ENCODE measurements at places on chromosomes 11 and 22.

DNA sequence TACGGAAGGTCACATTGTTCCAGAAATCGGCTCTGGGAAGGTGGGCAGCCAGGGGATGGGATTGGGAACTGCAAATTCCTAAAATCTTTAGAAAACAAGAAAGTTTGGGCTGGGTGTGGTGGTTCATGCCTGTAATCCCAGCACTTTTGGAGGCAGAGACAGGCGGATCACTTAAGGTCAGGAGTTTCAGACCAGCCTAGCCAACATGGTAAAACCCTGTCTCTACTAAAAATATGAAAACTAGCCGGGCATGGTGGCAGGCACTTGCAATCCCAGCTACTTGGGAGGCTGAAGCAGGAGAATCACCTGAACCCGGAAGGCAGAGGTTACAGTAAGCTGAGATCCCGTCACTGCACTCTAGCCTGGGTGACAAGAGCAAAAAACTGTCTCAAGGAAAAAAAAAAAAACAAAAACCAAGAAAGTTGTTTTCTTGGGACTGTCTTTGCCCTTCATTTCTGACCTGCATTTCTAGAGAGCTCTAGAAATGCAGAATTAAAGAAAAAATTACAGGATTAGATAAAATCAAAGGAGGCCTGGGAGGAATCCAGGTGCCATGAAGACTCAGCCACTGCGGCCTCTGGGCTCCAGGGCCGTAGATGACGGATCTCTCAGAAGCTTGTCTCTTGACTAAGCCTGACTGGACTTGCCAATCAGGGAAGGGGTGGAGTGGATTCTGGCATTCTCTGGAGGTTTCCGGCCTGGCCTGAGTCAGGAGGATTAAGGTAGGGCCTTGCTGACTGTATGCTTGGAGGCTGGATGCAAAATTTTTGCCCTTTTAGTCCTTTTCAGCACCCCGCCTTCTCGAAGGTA is 5.3 kb upstream of the MALAT1 start:
- no peak for DNase-seq

DNA sequence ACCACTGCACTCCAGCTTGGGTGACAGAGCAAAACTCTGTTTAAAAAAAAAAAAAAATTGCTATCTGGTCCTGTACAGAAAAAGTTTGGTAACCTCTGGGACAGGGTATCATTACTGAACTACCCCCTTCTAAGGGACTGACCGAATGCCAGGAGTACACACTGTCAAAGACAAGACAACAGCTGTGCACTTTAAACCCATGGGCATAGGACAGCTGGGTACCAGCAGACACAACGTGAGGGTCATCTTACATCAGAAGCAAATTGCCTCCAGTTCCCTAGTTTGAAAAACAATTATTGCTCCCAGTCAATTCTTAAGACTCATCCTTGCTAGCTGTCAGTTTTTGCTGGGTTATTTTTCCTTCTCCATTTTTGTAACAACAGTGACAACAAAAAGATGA is 17.8 kb downstream of the CD59 start:
- no peak for DNase-seq

GRCh38 chr22:38230916-38231315 is 29.1 kb downstream of the MAFF start:
- no peak for DNase-seq

- DNase-seq: no peak
Observed at GRCh38 chr22:22960307-22960706, 72.7 kb downstream of the IGLL5 start.

DNA sequence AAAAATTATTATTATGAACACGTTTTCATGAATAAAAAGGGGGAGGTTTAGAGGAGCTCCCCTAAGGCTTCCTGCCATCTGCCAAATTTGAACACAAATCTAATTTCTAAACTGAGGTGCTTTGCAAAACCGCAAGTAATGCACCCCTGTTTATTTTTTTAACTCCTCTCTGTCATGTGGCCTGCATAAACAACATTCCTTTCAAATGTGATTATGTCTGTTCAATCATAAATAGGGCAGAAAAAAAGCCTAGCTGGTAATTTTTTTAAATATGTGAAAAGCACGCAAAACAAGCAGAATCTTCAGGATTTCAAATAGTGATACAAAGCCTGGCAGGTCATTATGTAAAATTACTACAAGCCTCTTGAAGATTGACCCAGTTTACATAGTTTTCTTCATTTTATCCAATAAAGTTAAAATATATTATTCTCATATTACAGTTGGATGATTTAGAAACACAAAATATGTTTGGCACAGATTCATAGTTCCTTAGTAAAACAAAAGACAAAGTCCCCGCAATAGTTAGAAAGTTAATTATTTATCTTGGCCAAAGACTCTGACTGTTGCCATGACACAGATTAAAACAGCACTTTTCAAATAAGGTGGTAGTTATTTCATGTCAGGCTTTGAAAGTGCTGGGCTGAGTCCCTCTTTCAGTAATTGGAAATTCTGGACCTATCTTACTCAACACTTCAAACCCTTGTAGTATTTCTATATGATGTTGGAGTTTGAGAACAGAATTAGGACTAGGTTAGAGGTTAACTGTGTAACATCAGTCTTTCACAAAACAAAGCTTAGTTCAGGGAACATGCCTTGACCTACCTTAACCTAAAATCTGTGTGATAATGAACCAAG is 200.3 kb upstream of the MPPED2 start:
- no peak for DNase-seq

GRCh38 chr11:65766535-65766934 is 14.2 kb downstream of the AP5B1 start:
- DNase-seq: no peak

- DNase-seq: no peak
Observed at GRCh38 chr11:49505231-49505630, 296.8 kb upstream of the FOLH1 start.

DNA sequence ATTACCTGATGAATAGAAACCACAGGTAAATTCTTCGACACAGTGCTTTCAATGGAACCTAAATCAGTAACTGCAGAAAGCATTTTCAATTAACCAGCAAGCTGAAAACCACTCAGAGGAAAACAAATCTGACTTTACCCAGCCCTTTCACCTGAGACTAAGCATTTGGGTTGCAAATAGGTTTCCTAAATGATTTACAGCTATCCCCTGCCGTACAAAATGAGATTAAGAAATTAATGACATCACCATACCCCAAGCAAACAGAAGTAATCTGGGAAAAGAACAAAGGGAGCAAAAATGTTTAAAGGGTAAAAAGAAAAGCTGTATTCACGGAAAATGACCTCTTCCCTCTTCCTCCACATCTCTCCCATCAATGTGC is 584 bp downstream of the NOX4 start:
- DNase-seq: no peak

DNA sequence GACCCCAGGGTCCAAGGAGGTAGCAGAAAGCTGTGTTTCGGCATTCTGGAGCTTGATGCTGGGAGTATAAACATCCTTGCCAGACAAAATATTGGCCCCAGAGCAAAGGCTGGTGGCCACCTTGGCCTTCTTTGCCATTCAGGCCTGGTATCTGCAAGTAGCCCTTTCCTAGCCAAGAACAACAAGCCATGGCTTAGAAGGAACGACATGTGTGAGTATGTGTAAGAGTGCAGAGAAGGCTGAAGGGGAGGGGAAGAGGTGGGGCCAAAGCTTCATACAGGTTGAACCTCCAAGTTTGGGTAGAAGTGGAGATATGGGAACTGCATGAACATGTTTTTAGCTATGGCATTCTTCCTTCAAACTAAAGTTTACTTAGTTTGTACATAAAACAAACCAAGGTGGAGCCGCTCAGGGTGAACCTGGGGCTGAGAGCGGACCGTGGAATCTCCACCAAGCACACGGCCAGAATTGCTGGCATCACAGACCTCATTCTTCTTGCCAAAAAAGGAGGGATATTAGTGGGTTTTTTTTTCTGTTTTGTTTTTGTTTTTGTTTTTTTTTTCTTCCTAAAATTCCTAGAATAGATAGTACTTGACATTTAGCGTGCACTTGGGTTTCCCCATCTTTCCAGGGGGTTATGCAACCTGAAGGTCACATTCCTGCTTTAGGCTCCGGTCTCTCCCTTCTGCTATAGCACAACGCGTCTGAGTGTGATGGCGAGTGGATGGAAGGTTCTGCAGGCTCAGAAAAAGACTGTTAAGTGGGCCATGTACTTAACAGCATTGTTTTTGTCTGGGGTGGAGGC is 70.9 kb downstream of the ADAMTS15 start:
- no peak for DNase-seq

GRCh38 chr11:83680321-83680720 is 394.2 kb upstream of the CCDC90B start:
- DNase-seq: no peak

- no peak for DNase-seq
Observed at GRCh38 chr11:36741515-36741914, 143.5 kb upstream of the RAG2 start.

DNA sequence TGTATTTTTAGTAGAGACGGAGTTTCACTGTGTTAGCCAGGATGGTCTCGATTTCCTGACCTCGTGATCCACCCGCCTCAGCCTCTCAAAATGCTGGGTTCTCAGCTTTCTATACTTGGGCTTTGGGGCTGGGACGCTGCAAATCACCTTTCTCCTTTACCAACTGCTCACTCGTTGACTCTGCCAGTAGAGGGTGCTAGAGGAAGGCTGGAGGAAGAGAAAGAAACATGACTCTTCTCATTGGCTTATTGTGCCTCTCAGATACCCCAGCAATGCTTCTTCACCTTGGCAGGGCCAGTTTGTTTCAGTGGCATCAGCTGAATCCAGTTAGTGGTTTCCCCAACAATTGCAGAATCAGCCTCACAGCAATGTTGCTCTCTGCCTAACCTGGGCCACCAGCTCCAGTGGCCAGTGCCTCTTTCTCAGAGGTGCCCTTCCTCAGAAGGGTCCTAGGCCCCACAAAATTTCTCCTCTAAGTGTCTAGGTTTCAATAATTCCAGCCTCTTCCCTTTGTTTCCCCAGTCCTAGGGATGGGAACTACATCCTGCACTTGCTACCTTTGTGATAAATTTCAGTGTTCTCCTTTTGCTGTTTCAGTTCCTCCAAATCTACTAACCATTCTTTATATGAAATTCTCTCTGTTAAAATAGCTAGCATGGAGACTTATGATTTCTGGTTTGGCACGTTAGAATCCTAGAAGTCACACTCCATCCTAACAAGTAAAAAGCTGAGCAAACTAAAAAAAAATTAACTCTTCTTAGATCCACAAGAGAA is 71.5 kb upstream of the VSTM5 start:
- DNase-seq: peak; percentile 67

- DNase-seq: peak; percentile 54
Observed at GRCh38 chr22:49903322-49904039, 14.8 kb downstream of the ALG12 start.

- no peak for DNase-seq
Observed at GRCh38 chr11:131027491-131027890, 111.2 kb upstream of the SNX19 start.

- DNase-seq: no peak
Observed at GRCh38 chr11:8656291-8656690, 26.2 kb downstream of the TRIM66 start.

GRCh38 chr11:45411228-45411946 is 125.2 kb upstream of the SYT13 start:
- no peak for DNase-seq

DNA sequence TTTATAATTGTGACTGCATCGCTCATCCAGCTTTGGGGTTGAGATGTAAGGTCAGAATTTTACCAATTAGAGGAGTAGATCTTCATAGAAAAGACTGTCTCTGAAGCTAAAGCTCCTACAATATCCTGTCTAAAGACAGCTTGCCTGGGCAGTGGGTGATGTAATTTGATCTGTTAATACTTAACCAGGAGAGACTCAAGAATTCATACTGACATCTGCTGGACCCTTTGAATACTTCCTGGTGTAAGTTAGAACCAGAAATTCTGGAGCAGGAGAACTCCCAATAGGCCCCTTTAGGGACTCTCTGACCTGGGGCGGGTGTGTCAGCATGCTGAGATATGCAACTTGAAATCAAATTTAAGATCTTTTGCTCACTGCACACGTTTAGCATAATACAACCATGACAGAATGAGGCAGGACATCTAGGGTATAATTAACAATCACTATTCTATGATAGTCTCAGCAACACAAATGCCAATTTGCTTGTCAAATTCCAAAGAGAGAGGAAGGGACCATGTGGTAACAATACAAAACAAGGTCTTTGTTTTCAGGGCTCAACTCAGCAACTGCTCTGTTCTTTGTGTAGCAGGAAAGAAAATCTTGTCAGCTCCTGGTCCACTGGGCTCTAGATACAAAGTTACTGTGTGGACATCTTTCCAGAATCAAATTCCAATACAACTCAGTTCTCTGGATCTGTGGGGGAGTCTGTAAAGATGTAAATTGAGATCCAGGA is 143.9 kb downstream of the INSC start:
- DNase-seq: peak; percentile 49

- no peak for DNase-seq
Observed at GRCh38 chr11:61332281-61332796, 566 bp downstream of the DDB1 start.

GRCh38 chr11:72616655-72617054 is 57.6 kb downstream of the PDE2A start:
- no peak for DNase-seq

- DNase-seq: no peak
Observed at GRCh38 chr11:15638386-15638787, 523.7 kb downstream of the INSC start.

GRCh38 chr11:12377106-12377823 is at the start of gene PARVA:
TSS of gene PARVA (plus strand) at chr11:12377571. CDS start at chr11:12377648, 77 bp downstream.
- DNase-seq: no peak

DNA sequence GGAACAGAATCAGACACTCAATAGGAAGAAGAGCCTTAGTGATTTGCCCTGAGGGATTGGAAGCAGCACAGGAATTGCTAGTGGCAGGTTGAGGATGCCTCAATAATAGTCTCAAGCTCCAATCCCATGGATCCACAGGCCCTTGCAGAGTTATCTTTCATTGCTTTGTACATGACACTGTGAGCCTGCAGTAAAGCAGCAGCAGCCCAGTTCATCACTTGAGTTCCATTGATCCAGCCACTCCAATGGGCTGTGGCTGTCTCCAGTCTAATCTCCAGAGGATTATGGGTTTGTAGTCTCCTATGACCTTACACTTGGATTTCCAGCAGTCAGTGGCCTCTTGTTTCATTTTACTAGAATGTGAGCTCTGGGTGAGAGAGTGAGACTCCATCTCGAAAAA is 45.4 kb downstream of the AAMDC start:
- no peak for DNase-seq

DNA sequence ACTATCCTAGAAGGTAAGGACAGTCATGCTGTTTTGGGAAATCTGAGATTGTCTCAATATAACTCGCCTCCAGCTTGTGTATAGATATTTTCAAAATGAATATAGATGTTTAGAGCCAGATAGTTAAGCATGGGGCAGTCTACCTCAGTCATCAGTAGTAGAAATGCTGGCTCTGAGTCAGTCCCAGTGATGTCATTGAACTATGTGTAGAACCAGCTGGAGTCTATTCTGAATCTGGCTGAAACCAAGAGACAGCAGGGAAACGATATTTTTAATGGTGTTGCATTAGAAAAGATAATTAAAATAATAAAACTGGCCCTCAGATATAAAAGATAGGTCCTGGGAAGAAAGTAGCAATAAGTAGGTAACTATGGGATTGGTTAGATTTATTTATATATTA is 25.9 kb downstream of the PIWIL4 start:
- no peak for DNase-seq
